AG20443 (cell line): ENCODE measurements at places on chromosomes 1 and 21.
A peak's percentile ranks its signal among the peaks of the same experiment; 100 is the strongest.

DNA sequence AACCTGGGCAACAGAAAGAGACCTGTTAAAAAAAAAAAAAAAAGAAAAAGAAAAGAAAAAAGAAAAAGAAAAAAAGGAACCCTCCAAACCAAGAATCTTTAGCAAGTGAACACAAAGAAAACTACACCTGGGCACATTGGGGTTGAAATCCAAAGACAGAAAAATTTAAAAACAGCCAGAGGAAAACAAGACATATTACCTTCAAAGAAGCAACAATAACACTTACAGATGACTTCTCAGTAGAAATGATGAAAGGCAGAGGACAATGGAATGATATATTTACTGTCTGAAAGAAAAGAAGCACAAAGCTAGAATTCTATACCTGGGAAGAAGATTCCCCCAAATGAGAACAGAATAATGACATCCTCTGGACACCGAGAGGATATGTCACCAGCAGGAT, 2.7 kb upstream of the KRTAP10-1 start:
- no peak for DNase-seq

- DNase-seq = no peak
These were observed 1.4 kb upstream of the ABCA4 start for GRCh38 chr1:94122201-94122970.

GRCh38 chr21:45202889-45203288, 84.8 kb downstream of the POFUT2 start:
- DNase-seq = no peak

GRCh38 chr1:92095874-92096273, 15.7 kb downstream of the BTBD8 start:
- DNase-seq = no peak

DNA sequence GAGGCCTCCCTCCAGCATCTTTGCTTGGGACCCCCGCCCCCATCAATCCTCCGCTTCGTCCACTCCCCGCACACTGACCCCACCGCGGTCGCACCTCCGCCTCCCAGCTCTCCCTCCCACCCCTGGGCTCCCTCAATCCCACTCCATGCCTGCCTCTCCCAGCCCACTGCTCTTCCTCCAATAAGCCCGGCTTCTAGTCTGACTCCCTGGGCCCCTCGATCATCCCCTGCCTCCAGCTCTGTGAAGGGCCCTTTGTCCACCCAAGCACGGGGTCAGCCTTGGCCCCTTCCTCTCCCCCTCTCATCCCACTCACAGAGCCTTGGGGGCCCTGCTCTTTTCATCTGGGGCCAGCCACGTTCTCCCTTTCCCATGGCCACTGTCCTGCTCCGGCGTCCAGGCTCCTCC, 1.5 kb upstream of the TMEM200B start:
- no peak for DNase-seq

- DNase-seq = no peak
These were observed 287.7 kb downstream of the HHAT start for GRCh38 chr1:210616356-210616755.

DNA sequence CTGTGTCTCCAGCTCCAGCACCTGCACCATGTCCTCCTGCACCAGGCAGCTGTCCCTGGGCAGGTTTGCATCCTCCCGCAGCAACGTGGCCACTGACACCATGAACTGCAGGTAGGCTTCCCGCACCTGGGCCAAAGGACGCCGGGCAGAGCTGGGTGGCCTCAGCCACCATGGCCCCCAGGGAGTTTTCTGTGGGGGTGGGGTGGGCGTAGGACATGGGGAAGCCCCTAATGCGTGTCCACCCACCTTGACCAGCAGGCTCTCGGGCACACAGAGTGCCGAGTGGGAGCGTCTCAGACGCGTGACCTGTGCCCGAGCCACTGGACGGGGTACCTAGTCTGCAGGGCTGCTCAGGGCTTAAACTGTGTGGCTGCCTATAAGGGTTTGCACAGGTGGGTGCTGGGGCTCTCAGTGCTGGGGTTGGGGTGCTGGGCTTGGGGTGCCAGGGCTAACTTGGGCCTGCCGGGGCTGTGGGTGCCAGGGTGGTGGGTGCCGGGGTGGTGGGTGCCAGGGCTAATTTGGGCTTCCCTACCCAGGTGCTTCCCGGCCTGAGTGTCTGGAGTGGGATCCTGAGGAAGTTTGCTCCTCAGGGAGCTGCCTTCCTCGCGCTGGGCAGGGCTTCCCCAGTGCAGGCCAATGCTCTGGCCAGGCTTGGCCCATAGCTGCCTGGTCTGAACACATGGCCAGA, 17.7 kb downstream of the PRXL2B start:
- DNase-seq = no peak

- DNase-seq = no peak
These were observed 41.7 kb upstream of the SOX13 start for GRCh38 chr1:204031098-204031710.

DNA sequence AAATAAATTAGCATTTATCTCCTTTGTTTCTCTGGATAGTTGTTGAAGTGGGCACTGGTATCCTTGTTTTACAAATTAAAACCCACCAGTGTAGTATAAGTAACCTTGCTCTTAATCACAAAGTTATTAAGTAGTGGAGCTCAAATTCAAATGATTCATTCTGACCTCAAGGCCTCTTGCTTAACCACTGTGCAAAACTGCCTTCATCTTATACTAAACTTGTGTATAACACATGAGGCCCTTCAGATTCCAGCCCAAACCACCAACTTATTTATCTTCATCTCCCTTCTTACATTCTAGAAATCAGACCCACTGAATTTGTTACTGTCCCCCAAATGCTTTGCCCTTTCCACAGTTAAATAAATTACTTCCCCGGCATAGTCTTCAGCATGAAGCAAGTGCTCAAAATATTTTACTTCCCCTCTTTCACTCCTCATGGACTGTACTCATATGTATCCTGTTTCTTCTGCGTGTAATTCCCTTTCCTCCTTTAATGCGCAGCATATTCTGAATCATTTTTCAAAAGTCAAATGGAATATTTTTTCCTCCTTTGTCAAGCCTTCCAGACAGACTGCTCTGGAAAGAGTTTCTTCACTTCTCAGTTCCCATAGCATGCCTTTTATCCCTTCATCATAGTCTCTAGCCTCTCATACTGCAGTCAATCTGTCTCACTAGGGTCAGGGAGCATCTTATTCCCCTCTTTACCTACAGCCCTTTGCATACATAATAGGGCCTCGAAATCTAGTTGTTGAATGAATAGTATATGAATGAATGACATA, 19.0 kb upstream of the DNASE2B start:
- no peak for DNase-seq

DNA sequence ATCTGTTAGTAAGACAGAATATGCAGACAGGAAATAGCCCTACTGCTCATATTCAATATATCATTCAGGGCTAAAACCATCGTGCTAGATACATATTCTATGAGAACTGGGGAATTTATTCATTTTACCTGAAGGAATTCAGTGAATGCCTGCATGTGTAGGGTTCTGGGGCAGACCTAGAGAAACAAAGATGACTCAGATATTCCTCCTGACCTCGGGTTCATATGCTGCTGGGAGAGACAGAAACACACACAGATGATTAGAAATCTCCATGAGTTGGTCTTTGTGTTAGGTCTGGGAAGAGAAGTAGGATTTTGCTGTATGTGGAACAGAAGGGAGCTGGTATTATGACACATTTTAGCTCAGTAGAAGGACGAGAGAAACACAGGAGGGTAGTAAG, 176.5 kb upstream of the ST6GALNAC5 start:
- peak; percentile 13 for DNase-seq

DNA sequence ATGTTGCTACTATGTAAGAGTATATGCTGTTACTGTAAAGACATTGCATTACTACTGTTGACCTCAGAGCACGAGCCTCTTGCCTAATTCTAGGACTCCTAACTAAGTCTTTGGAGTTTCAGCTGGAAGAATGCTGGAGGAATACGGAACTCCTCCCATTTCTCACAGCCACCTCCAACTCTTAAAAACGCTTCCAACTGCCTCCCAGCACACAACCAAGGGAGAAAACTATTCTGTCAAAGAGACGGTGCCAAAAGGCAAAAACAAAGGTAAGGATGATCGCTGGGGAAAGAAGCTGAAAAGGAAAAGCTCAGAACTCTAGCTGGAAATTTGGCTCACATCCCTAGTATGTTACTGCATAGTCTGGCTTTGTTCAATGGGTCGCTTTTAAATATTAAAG, at the start of gene FMO2:
Gene FMO2 (plus strand): TSS at position 210 of the 400 bp plus-strand sequence. CDS start 414 bp downstream, outside the sequence.
- no peak for DNase-seq

DNA sequence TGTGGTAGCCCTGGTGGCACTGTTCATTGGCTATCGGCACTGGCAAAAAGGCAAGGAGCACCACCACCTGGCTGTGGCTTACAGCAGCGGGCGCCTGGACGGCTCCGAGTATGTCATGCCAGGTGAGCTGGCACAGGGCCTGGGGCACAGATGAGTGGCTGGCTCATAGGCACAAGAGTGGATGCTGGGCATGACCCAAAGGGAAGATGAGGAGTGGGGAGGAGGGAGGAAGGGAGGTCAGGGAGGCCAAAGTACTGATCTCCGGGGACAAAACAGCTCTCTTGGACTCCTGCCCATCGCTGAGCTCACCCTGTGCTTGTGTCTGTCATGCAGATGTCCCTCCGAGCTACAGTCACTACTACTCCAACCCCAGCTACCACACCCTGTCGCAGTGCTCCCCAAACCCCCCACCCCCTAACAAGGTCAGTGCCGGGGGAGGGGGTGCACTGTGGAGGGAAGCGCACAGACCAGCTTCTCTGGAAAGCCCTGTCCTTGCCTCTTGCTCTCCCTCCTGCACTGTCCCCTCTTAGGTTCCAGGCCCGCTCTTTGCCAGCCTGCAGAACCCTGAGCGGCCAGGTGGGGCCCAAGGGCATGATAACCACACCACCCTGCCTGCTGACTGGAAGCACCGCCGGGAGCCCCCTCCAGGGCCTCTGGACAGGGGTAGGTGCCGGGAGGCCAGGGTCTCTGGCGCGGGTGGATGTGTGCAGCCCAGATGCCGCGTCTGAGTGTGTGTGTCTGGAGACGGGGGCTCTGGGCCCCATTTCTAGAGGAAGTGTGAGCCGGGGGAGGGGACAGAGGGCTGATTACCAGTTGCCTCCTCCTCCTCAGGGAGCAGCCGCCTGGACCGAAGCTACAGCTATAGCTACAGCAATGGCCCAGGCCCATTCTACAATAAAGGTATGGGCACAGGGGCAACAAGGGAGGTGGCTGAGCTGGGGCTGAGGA, 7.3 kb upstream of the LRRC71 start:
- DNase-seq = peak; percentile 54

DNA sequence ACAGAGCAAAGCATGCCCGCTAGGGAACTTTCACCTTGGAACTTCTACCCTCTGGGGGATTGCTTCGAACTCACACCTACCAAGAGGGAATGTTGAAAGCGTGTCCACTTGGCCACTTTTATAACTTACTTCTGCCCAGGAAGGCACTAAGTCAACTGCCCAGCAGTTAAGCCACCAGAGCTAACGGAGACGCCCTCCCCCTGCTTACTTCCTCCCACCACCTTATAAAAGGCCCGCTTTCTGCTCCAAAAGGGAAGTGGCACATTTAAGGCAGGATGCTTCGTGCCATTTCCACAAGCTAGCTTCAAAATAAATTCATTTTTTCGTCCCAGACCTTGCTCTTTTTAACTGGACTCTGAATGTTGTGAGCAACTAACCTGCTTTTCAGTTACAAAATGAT, 3.2 kb upstream of the AK2 start:
- DNase-seq = no peak

GRCh38 chr1:5597171-5597850, 394.9 kb downstream of the NPHP4 start:
- DNase-seq = no peak

- DNase-seq = no peak
These were observed 74.7 kb downstream of the RUNX1 start for GRCh38 chr21:34974162-34974981.

GRCh38 chr1:101738475-101738874, 258.3 kb downstream of the OLFM3 start:
- peak; percentile 16 for DNase-seq

- no peak for DNase-seq
These were observed 2.4 kb upstream of the RAB4A start for GRCh38 chr1:229268505-229268904.

DNA sequence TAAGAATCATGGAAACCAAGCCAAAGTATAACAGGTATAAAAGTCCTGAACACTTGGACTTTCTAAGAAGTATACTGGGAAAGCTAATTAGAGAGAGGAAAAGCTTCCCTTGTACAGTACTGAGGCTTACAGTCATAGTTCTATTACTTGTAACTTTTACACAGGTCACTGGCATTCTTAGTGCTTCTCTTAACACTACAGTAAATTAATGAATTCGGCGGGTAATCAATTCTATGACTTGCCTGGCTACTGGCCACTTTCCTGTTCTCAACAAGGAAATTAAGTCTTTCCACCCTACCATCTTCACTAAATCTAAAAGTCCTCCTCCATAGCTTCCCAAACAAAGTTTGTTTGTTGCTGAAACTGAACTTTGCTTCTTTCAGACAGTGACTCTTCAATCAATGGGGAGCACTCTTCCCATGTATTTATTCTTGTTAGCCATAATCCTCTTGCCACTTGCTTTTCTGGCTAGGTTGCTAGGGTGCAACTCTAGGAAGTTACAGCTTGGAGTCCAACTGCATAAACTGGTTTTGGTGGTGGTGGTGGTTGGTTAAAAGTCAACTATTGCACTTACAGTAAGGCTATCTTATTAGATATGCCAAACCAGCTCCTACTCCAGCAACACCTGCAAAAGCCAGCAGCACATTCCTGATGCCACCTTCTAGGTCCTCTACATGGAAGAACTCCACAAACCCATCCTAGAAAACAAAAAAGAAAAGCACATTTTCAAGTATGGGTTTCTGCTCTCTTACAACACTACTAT, 2.4 kb downstream of the MCL1 start:
- DNase-seq = no peak

DNA sequence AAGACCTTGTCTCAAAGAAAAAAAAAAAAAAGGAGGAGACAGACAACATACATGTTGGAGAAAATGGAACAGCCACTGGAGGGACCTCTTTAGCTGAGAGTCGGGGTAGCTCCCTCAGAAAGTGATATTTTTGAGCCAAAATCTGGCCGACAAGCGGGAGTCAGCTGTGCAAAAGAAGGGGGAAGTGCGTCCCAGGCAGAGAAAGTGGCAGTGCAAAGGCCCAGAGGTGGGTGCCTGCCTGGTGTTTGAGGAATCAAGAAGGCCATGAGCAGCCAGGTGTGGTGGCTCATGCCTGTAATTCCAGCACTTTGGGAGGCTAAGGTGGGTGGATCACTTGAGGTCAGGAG, 6.1 kb upstream of the CROCC start:
- no peak for DNase-seq

- no peak for DNase-seq
These were observed 139.5 kb upstream of the SAMSN1 start for GRCh38 chr21:14685568-14685967.

DNA sequence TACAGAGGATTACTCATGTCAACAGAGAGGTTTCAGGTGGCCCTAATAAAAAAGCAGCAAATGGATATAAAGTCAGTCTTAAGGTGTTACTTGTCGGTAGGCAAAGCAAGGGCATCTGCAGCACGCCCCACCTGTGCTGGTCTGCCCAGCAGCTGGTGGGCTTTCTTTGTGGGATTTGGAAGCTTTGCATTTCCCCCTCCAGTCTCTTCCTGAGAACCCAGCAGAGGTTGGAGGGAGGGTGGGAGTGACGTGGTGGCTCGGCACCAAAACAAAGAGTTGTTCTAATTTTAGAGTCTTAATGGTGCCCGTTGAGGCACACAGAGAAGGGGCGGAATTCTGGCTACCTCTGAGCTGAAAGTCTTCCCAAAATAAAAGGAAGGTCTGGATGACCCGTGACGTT, 4.8 kb upstream of the PCBP3 start:
- DNase-seq = no peak
